Left hindlimb (tissue), 1 donor: ENCODE measurements at places on chromosomes 7 and 10.

DNA sequence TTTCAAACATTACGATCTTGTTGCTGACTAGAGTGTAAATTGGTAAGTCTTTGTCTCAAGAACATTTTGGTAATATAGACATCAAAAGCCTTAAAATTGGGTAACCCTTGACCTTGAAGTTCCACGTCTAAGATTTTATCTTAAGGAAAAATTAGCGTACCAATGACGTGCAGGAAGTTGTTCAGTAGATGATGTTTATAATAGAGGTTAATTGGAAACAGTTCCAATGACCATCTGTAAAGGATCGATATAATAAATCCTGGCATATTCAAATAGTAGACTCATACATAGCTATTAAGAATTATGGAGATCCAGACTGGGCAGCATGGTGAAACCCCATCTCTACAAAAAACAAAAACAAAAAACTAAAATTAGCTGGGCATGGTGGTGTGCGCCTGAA is 20.5 kb downstream of the GRK5 start:
- no peak for DNase-seq

DNA sequence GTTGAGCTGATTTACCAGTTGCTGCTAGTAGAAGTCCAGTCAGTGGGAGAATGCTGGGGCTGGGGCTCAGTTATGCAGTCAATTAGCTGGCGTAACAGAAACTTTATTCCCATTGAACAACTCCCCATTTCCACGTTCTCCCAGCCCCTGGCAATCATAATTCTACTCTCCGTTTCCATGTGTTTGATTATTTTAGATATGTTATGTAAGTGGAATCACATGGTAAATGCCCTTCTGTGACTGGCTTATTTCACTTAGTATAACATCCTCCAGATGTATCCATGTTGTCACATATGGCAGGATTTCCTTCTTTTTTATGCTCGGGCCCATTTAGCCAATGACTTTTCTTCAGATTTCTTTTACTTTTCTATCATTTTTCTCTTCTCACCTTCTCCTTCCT is 61.1 kb upstream of the EXOC4 start:
- no peak for DNase-seq

DNA sequence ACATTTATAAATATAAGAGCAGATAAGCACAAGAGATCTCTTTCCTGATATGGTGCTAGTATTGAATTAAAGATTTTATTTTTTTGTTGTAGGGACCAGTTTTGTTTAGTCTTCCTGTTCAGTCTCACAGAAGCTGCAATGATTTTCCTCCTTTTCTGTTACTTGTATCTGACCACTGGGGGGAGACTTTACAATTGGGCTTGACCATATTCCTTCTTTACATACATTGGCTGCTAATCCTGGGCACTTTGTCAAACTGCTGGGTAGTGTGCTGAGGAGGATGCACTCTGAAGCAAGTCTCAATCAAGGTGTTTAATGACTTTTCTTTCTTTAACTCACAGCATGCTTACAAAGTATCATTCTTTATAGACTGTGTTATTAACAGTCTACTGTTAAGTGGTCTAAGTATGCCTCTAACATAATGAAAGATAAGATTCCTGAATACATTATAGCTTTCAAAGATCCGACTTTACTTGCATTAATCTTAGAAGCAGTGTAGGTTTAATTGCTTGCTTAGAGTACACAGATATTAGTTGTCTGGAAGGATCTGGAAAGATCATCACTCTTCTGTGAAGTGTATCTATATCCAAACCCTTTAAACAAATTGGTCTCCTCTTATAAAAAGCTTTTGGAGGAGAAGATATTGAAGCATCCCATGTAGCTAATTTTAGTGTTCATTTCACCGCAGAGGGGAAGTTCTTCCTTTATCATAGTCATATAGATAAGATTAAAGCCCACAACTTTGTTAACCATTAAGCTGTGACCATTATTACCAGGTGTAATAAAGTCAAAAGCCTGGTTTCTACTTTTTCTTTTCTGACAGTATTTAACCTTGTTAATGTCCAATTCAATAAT is 3.1 kb downstream of the PALS2 start:
- no peak for DNase-seq

- no peak for DNase-seq
Measured at GRCh38 chr7:24786941-24787340, 29.7 kb upstream of the GSDME start.

- DNase-seq, result no peak
Measured at GRCh38 chr10:110667620-110668343, 23.6 kb downstream of the RBM20 start.

GRCh38 chr10:5485948-5486852 is 13.2 kb downstream of the CALML5 start:
- DNase-seq, result peak; percentile 23

DNA sequence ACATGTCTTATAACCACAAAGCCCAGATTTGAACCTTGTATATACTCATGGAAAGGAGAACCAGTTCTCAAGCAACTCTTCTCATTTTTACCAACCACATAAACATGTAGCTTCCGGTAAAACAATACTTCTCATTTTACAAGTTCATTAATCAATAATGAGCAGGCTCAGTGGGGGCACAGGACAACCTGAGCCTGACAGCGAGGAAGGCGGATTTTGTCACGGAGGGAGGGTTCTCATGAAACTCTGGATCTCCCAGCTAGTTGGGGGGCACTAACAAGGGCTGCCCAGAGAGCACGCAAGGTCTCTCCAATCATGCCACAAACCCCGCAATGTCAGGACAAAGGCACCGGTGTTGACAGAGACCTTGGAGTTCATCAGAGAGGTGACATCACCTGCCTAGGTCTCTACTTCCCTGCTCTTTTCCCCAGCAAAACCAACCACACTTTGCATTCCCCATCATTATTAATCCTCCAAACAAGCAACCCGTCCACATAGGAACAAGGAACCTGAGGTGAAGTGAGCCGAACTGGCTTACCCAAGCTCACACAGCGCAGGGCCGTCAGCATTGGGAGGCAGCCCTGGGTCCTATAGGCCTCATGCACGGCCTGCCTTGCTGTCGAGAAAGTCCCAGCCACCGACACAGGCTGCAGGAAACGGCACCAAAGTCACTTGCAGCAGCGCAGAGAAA is 192.1 kb upstream of the KLF14 start:
- DNase-seq, result no peak

DNA sequence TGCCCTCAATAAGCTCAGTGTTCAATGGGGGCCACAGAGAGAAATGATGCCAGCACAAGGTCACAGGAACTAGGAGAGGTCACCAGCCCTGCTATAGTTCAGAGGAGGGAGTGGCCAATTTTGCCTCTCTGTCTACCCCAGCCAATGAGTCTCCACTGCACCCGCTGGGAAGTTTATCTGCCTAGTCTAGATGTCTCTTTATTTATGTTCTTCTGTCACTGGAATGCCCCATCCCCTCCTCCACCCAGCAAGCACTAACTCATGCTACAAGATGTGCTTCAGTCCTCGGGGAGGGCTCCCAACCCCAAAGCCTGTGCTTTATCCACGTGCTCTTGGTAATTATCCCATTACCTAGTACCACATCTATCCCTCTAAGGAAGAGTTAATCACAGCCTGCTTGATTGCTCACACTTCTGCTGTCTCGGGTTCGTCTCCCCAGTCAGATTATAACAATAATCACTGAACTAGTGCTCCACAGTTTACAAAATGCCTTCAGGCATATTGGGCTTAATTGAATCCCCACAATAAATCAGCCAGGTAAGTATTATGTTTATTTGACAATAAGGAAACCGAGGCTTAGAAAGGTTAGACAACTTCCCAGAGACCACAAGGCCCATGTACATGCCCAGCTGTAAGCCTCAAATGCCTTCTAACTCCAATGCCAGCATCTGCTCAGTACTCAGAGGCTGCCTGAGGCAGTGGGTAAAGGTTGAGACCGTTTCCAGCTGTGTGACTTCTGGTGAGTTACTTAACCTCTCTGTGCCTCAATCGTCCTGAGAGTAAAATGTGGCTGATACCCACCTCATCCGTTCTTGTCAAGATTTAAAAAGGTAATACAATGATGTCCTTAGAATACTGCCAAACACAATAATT is 3.9 kb downstream of the HIP1 start:
- DNase-seq, result no peak

DNA sequence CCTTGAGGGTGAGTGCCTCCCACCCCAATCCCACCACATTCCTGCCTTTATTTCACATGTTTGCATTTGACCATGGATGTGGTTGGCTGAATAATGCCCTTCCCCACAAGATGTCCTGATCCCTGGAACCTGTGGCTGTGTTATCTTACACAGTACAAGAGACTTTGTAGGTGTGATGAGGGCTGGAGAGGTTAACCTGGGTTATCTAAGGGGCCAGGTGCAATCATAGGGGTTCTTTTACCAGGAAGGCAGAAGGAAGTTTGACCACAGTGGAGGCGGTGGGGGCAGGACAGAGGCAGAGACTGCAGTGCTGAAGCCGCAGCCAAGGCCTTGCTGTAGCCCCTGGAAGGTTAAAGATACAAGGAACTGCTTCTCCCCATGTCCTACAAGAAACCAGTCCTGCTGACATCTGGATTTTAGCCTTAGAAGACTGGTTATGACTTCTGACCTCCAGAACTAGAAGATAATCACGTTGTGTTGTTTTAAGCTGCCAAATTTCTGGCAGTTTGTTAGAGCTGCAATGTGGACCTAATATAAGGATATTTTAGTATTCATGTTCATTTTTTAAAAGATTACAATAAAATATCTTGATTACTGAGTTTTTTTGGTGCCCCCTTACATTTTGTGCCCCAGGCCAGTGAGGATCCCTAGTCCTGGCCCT is 136.6 kb downstream of the ARHGAP22 start:
- no peak for DNase-seq

- no peak for DNase-seq
Measured at GRCh38 chr10:62082271-62082656, 180.8 kb downstream of the ARID5B start.
